ENCODE measurements at places on chromosomes 16 and 17.

DNA sequence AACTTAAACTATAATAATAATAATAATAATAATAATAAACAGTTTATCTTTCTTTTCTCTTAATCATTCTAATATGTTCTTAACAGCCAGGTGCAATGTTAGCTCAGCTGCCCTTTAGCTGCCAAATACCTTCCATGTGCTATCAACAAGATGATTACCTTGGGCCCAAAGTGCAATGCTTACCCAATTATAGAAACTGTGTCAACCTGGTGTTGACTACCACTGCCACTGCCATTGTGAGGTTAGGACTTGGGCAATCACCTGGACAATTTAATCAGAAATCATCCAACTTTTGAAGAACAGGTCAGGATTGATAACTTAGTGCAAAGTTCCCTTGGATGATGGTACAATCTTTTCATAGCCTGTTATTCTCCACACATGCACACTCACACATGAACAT lies 371.8 kb upstream of the SALL1 start:
- DNase-seq: no peak

- no peak for DNase-seq
These were observed 446.9 kb downstream of the UTP18 start for GRCh38 chr17:51707216-51707615.

DNA sequence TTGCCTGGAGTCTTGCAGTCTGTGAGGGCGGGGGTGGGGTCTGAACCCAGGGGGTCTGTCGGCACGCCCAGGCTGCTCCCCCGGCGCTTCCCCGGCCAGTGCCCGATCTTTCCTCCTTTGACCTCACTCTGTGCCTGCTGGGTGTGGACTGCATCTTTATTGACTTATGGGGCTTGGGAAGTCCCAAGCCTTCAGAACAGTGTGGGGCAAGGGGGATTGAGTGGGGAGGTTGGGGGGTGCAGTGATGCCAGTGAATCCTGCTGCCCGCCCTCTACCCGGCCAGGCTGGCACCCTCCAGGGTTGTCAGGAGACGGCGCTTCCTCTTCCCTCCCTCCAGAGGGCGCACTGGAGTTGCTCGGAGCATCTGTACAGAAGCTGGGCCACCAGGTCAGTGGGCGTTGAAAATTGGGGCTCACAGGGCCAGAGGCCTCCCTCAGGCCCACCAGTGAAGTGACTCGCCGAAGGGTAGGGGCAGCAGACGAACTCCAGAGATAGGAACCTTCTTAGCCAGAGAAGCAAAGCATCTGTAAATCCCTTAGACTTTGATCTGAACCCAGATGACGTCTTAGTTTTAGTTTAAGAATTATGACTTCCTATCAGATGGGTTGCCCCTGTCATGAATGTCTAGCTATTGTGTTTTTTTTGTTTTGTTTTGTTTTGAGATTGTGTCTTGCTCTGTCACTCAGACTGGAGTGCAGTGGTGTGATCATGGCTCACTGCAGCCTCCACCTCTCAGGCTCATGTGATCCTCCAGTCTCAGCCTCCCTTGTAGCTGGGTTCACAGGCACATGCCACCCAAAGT lies 184.8 kb upstream of the CIBAR2 start:
- no peak for DNase-seq

- peak; percentile 19 for DNase-seq
These were observed 39.2 kb downstream of the CEP112 start for GRCh38 chr17:66152756-66153155.

Data from non-pigmented ciliary epithelial cell (primary cell).